ENCODE measurements at places on chromosomes 11 and 22.

DNA sequence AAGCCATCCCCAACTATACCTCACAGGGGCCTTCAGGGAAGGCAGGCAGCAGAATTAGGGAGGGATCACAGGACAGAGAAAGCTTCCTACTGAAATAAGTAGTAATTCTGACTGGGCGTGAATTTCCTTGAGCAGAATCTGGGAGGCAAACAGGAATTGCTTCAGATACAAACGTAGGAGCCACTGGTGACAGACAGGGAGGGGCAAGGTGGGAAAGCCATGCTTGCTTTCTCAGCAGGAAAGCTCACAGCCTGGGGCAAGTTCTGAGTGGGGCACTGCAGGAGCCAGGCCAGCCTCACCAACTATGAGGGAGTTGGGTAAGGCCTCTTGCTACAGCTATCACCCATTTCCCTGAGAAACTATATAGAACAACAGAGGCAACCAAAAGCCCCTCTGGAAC is 43.6 kb downstream of the ARHGAP32 start:
- DNase-seq, result no peak

- no peak for DNase-seq
Observed at GRCh38 chr11:109731451-109731850, 309.5 kb downstream of the C11orf87 start.

DNA sequence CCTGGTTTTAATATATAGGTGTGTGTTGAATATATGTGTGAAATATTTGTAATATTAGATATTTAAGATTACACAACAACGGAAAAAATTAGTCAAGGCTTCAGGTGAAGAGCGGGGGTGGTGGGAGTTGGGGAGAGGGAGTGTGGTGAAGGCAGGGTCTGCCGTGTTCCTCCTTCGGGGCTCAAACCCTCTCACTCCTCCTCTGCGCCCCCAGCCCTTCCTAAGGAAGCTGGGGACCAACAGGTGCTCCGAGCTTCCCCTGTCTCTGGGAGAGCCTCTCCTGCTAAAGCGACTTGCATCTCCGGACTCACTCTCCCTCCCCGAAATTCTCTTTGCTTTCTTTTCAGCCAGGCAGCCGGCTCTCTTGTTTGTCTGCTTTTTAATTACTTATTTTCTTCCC is 960 bp upstream of the CADM1 start:
- no peak for DNase-seq

DNA sequence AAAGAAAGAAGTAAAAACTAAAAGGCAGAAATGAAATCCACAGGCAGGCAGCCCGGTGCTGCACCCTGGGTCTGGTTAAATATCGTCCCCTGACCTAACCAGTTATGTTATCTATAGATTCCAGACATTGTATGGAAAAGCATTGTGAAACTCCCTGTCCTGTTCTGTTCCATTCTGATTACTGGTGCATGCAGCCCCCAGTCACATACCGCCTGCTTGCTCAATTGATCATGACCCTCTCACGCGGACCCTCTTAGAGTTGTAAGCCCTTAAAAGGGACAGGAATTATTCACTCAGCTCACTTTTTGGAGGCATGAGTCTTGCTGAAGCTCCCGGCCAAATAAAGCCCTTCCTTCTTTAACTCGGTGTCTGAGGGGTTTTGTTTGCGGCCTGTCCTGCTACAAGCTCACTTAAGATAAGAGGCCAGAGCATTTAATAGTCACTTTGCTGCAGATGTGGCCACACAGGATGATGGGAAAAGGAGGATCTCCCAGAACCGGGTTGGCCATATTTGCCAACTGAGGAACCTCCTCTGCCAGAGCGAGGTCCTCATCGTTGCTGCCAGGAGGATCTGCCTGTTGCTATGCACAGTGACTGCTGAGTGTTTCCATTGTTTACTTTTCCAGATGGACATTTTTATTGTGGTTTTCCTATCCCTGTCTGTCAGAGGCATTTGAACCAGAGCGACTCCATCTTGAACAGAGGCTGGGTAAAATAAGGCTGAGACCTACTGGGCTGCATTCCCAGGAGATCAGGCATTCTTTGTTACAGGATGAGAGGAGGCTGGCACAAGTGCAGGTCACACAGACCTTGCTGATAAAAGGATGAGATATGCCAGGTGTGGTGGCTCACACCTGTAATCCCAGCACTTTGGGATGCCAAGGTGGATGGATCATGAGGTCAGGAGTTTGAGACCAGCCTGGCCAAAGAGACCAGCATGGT is 10.2 kb downstream of the C11orf96 start:
- no peak for DNase-seq

- no peak for DNase-seq
Observed at GRCh38 chr11:13055200-13055599, 46.1 kb downstream of the RASSF10 start.

DNA sequence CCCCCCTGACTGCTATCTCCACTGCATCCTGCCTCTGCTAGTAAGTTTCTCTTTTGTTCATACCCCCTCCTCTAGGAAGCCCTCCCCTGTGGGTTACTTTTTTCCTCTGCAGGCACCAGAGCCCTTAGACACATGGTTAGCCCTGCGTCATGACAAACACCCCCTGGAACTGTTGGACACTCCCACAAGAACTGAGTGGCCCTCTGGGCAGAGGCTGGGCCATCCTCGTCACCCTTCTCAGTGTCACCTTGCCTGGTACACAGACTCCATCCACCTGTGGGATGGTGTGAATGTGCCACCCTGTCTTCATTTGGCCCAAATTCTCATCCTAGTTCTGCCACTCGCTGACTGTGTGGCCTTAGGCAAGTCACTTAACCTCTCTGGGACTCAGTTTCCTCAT is 4.1 kb upstream of the RAB3IL1 start:
- no peak for DNase-seq
